Activated T-helper 1 cell treated with anti-CD3 and anti-CD28 coated beads, Interleukin-2, amount 50 U/mL, for 16 hours (primary cell): ENCODE measurements at places on chromosomes 2 and 18.

- no peak for DNase-seq
These were observed 3.1 kb downstream of the EGR4 start for GRCh38 chr2:73290049-73290839.

DNA sequence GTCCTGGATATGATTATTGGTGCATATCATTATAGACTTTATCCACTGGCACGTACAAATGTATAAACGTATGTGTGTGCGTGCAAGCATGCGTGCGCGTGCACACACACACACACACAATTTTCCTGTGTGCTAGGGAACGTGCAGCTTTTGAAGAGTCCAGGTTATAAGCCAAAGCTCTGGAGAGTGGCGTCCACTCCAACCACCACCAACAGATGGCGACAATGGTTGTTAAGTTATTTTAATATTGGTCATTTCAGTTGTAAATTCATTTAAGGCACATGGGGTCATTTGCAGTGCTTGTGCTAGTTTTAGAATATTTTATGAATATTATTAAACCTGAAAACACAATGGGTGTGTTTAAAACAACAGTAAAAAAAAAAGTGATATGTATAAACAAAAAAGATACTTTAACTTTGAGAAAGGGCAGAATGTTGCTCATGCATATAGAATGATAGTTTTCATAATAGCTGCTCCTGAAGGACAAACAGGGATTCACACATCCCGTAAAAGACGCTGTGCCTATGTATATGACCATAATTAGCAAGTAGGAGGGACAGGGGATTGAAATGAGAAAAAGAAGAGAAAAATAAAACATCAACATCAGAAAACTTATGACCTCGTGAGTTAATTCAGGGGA is 124.2 kb upstream of the ITGB6 start:
- DNase-seq: peak; percentile 11

DNA sequence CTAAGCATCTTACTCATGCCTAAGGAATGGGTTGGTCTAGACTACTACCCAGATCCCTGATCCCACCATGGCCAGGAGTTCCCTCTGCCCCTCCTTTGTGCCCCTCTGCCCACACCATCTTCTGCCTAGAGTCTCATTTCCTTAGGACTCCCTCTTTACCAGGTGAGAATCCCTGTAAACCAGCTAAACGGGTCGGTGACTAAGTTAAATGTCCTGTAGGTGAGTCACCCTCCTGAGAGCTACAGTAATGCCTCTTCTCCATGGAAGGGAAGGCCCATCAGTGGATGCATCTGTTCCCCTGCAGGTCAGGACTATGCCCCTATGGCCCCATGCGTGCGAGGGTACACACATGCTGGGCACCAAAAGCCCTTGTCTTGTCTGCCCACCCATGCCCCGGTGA is 25.4 kb downstream of the PTGR3 start:
- no peak for DNase-seq

DNA sequence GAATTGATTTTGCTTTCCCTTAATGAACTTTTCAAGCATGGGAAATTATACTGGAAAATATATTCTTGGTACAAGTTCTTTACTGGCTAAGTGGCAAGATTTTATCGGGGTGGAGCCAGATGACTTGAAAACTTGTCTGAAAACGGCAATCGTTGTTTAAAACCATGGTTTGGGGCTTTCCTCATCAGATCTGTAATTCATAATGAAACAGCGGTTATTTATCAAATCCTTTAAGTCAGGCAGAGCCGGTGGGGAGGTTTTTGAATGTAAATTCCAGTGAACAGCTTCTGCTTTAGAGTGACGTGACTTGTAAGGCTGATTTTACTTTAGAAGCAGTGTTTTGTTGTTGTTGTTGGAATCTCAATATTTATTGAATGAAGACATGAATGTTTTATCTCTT is 2.6 kb downstream of the SEC11C start:
- DNase-seq: no peak

- DNase-seq: no peak
These were observed 1227.1 kb upstream of the CELF4 start for GRCh38 chr18:38792731-38793130.

- no peak for DNase-seq
These were observed 3.5 kb downstream of the EML6 start for GRCh38 chr2:54726940-54727339.

DNA sequence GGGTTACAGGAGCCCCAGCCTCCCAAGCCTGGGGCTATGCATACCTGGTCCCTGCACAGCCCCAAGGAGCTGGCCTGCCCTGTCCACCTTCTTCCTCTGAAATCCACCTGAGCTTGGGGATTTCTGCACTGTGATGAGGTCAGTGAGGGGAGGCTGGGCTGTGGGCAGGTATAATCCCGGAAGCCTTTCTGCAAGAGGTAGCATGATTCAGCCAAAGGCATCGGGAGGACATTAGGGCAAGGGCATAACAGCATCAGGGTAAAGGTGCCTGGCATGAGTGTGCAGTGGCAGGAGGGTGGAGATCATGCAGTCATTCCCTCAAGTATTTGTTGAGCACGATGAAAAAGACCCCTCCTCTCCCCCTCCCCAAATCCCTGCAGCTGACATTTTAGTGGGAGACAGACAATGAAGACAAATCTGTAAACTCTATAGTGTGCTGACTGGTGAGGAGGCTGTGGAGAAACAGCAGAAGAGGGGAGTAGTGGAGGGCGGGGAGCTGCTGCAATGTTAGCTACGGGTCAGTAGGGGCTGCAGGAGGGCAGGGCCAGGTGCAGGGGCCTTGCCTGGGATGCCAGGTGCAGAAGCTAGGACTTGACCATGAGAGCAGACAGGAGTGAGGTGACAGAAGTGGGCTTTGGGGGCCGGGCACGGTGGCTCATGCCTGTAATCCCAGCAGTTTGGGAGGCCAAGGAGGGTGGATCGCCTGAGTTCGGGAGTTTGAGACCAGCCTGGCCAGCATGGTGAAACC is 18.7 kb downstream of the ZFP36L2 start:
- no peak for DNase-seq

GRCh38 chr2:112148477-112148876 is 10.3 kb downstream of the FBLN7 start:
- DNase-seq: no peak
